Retinal pigment epithelial cell (primary cell): ENCODE measurements at places on chromosomes 7 and 10.
A peak's percentile ranks its signal among the peaks of the same experiment; 100 is the strongest.

GRCh38 chr7:71601851-71602250 is 469.9 kb downstream of the GALNT17 start:
- no peak for DNase-seq

DNA sequence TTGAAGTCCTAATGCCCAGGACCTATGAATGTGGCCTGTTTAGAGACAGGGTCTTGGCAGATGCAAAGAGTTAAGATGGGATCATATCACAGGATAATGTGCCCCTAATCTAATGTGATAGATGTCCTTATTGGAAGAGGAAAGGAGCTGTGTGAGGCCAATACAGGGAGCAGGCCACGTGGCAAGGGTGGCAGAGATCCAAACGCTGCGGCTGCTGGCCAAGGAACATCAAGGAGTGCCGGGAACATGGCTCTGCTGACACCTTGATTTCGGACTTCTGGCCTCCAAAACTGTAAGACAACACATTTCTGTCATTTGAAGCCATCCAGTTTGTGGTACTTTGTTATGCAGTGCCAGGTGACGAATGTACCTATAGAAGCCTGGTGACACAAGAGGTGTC is 37.7 kb upstream of the EZH2 start:
- no peak for DNase-seq

DNA sequence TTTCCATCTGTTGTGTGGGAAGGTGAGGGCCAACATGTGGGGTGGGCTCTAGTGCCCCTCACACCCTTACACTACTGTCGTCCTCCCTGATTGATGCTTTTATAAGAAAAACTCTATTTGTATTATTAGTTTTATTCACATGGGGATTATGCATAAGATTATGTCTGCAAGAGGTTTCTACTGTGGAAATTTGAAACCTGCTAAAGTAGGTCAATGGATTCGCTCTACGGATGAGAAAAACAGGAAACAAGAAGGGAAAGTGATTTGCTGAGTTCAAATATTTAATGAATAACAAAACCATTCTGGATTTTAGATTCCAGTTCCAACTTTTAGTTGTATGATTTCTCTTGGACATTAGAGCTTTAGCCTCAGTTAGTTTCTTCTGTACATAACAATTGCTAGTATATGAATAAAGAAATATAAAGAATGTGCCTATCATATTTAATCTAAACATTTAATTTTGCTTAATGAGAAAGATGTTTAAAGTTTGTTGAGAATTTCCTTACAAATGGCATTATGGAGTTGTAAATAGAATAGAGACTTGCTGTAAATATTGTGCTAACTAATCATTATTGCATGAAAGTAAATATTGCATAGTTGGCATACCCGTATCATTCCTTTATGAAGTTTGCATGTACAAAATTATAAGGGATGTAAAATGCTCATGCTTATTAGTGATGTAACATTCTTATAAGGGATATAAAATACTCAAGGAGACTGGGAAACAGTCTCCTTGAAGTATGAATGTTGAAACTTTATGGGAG is 193.8 kb downstream of the THSD7A start:
- no peak for DNase-seq

DNA sequence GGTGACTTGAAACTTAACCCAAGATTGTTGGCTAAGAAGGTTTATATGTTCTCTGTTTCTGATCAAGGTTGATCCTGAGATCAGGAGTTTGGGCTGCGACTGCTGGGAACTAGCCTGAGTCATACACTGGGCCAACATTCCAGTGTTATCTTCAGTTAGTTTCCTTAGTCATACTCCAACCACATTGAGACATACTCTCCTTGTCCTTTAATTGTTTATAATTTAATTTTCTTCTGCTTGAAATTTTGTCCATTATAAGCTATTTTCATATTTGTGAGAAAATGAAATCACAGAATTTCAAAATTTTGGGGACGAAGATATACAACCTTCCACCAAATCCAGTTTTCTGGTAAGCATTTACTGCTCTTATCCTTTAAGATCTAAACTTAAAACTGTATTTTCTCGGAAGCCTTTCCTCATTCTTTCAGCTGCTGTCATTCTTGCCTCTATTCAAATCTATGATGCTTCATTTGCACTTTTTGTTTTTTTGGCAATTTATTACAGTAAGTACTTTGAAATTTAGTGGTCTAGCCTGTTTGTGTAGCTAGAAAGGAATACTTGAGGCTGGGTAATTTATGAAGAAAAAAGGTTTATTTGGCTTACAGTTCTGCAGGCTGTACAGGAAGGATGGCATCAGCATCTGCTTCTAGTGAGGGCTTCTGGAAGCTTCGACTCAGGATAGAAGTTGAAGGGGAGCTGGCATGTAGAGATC is 63.4 kb upstream of the POT1 start:
- DNase-seq = peak; percentile 71

- no peak for DNase-seq
Measured at GRCh38 chr7:12638851-12639456, 48.5 kb upstream of the ARL4A start.

GRCh38 chr7:30984359-30985107 is 20.8 kb downstream of the GHRHR start:
- peak; percentile 44 for DNase-seq

DNA sequence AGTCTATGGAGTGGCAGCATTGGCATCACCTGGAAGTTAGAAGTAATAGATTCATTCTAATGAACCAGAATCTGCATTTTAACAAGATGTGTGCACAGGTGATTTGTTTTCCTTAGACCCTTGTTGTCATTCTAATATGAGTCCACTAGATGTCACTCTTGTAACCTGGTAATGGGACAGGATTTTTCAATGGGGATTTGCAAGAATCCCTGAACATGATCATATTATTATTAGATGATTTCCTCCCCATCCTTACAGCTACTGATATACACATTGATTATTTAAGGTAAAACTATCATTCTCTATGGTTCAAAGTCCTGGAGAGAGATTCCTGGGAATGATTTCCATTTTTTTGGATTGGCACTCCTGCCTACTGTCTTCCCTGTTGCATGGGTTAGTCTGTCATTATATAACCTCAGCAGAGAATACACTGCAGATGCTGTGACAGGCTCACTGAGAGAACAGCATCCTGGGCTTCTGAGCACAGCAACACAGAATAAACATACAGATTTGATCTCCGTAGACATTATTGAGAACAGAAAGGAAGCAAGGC is 194.9 kb downstream of the SUGCT start:
- peak; percentile 14 for DNase-seq

DNA sequence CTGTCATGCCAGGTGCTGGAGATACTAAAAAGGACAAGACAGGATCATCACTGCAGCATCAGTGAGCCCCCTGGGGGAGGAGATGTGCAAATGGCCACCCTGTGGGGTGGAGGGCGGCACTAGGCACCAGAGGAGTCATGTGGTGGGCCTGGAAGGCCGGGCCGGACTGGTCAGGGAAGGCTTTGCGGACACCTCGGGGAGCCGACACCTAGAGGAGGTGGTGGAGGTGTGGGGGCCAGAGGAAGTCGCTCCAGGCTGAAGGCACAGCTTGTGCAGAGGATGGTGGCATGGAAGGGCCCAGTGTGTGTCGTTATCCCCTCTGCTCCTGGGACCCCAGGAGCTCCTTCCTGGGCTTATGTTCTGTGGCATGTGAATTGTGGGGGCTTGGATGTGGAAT is 437.7 kb downstream of the RPS24 start:
- no peak for DNase-seq

DNA sequence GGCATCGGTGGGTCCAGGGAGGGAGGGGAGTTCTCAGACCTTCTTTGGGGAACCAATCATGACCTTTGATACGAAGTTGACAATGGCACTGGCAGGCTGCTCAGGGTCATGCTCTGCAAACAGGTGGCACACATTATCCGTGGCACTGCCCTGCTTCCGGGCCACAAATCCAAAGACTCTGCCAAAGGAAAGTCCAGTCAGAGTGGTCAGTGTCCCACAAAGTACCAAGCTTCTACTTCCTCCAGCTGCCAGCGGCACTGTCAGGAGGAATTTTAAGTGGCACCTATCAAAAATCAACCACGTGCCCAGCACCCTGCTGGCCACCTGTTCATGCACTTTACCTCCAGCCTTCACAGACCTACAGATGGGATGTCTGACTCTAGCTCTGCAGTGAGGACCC is 303.9 kb downstream of the TNS3 start:
- DNase-seq = no peak

DNA sequence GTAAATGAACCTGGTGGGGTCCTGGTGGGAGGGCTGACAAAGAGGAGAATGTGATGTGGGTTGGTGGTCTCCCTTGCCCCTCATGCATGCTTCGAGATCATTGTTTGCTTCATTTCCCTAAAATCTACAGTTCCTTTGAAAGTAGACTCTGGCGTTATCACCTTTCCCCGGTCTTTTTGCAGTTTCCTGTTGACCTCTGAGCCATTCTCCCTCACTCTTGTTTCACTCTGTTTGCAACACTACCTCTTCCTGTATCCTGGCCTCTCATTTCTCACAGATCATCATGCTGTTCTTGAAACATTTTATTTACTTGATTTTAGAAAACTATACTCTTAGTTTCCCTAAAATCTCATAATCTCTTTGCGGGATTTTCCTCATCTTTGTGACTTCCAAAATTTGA is 179.8 kb downstream of the WNT2 start:
- DNase-seq = no peak

DNA sequence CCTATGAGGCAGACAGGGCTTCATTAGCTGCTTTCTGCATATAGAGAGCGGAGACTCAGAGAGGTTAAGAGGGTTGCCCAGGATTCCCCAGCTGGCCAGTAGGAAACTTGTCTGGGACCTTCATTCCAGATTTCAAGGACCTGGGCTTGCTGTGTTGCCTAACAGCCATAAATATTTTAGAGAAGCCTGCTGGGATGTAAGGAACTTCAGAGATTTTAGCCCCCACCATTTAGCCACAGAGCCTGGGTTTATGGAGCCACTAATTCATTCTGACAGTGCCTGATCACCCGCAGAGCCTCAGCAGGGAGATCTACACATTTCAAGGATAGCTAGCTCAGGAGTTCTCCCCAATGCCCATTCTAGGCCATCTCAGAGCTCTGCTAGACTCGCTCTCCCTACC is 56.6 kb upstream of the TRUB1 start:
- no peak for DNase-seq

DNA sequence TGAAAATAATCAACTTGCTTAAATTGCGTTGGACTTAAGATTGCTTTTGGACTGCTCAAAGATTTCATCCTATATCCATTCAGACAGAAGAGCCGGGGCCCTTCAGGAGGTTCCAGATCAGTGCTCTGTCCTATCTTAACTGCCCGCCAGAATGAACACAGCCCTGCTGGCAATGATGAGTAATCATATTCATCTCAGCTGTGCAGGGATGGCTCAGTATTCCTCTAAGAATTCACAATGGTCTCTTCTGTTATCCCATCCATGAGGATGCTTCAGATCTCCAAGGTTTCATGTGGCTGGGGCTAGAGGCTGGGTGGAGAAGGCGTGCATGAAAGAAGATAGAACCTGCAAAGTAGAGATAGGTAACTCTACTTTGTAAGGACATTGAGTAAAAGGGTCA is 80.0 kb upstream of the NPVF start:
- no peak for DNase-seq
